ENCODE measurements at places on chromosomes 11 and 22. TPM values are rescaled to one million over a fixed set of nuclear protein-coding genes. Genes with fewer than 3 reads are reported as not detected.

The IGSF9B gene
- 55.6 TPM for total RNA-seq

The HTR3A gene
- not detected for total RNA-seq

The PTPN5 gene
- 4.0 TPM for total RNA-seq

The MIAT gene
- total RNA-seq, result 0.54 TPM

The MS4A6E gene
- not detected for total RNA-seq

The PATE2 gene
- not detected for total RNA-seq

The GSTT2B gene
- 6.2 TPM for total RNA-seq

The IGLL5 gene
- not detected for total RNA-seq

The OR10G8 gene
- total RNA-seq, result not detected

The BIRC3 gene
- total RNA-seq, result 3.5 TPM

The MUC6 gene
- not detected for total RNA-seq

The HTR3B gene
- not detected for total RNA-seq

The LMF2 gene
- total RNA-seq, result 33.4 TPM

The NFAM1 gene
- total RNA-seq, result 13.5 TPM

The ENTHD1 gene
- total RNA-seq, result not detected

The GLYATL2 gene
- not detected for total RNA-seq

The SCGB1D2 gene
- total RNA-seq, result not detected

The APOA4 gene
- total RNA-seq, result not detected

The THOC5 gene
- total RNA-seq, result 34.7 TPM

The MS4A10 gene
- total RNA-seq, result not detected

The ANKK1 gene
- not detected for total RNA-seq

The JAML gene
- total RNA-seq, result 1.5 TPM

The KRTAP5-11 gene
- total RNA-seq, result not detected

The TNRC6B gene
- total RNA-seq, result 39.3 TPM

The CAT gene
- total RNA-seq, result 116 TPM

The OR51E2 gene
- not detected for total RNA-seq

The TTC36 gene
- total RNA-seq, result not detected

The POU2AF2 gene
- not detected for total RNA-seq

The RAB36 gene
- total RNA-seq, result 1.00 TPM

The OR52N1 gene
- total RNA-seq, result not detected

The CD3G gene
- 0.43 TPM for total RNA-seq

The CREB3L1 gene
- total RNA-seq, result 30.7 TPM

The MCM5 gene
- total RNA-seq, result 7.9 TPM

The USP35 gene
- total RNA-seq, result 5.5 TPM

The POLA2 gene
- 5.3 TPM for total RNA-seq

The SMIM35 gene
- not detected for total RNA-seq

The ROBO4 gene
- 21.7 TPM for total RNA-seq

The OR51Q1 gene
- total RNA-seq, result not detected

The SCN2B gene
- total RNA-seq, result 11.8 TPM

The NF2 gene
- 137 TPM for total RNA-seq

The LRRC75B gene
- 6.0 TPM for total RNA-seq

The TBX1 gene
- total RNA-seq, result not detected

The TYR gene
- total RNA-seq, result not detected

The SCARF2 gene
- 2.5 TPM for total RNA-seq

The PRR5L gene
- total RNA-seq, result 8.4 TPM

The NLRP14 gene
- total RNA-seq, result not detected

The GGTLC2 gene
- not detected for total RNA-seq

The DYNC2H1 gene
- 2.4 TPM for total RNA-seq

The CASP5 gene
- total RNA-seq, result not detected

The TP53AIP1 gene
- total RNA-seq, result not detected

The OR52A1 gene
- not detected for total RNA-seq

Measured in heart left ventricle (tissue), 16 donors.